Activated naive CD4-positive, alpha-beta T cell treated with anti-CD3 and anti-CD28 coated beads for 36 hours (primary cell): ENCODE measurements at places on chromosomes 7 and 10.

- DNase-seq: peak; percentile 34
Observed at GRCh38 chr7:155506854-155507337, 39.5 kb downstream of the CNPY1 start.

GRCh38 chr7:87479951-87480350 lies 4.5 kb upstream of the ABCB4 start:
- no peak for DNase-seq

GRCh38 chr10:87546971-87547413 lies 42.3 kb downstream of the MINPP1 start:
- DNase-seq: no peak

DNA sequence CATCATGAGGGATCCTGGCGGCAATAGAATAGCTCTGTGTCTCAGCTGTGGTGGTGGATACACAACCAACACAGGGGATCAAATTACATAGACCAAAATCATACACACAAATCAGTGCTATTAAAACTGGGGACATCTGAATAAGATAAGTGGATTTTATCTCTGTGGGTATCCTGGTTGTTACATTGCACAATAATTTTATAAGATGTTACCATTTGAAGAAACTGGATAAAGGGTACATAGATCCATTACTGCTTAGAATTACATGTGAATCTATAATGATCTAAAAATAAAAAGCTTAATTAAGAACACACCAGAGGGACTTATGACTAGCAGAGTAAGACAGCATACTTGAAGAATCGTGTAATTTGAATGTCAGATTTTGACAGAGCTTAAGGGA lies 8.2 kb upstream of the FAM3C start:
- no peak for DNase-seq

GRCh38 chr7:107854454-107854853 lies 36.5 kb upstream of the DLD start:
- DNase-seq: no peak

DNA sequence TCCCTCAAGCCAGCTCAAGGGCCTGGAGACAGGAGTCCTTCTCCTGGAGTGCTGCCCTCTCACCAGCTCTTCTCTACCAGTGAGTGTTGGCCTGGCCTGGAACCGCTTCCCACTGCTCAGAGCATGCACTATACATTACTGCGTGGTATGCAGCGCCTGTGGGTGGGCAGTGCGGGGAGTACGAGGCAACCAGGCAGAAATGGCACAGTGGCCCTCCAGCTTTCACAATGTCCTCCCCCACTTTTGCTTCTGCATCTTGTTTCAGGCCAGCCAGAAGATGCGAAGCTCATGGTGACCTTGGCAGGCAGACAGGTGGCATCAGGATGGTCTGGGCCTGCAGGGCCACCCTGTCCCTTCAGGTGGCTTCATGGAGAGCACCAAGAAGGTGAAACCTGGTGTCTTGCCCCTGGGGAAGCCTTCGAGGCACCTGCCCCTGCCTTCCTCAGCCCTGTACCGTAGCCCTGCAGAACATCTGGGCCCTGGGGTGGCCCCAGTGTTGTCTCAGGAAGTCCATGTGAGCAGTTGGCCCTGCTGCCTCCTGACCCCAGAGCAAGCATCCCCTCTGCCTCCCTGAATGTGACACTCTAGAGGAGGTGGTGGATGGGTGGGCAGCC lies 35.8 kb downstream of the RASGEF1A start:
- DNase-seq: no peak
